ENCODE measurements at places on chromosomes 12 and 14.

GRCh38 chr12:8887285-8887715, 27.0 kb upstream of the PHC1 start:
- DNase-seq = no peak

GRCh38 chr12:52285172-52285745, 6.1 kb downstream of the KRT81 start:
- DNase-seq = no peak

GRCh38 chr14:91925727-91926121, 21.8 kb downstream of the FBLN5 start:
- no peak for DNase-seq

GRCh38 chr14:96881713-96882112, 84.5 kb downstream of the VRK1 start:
- DNase-seq = no peak

DNA sequence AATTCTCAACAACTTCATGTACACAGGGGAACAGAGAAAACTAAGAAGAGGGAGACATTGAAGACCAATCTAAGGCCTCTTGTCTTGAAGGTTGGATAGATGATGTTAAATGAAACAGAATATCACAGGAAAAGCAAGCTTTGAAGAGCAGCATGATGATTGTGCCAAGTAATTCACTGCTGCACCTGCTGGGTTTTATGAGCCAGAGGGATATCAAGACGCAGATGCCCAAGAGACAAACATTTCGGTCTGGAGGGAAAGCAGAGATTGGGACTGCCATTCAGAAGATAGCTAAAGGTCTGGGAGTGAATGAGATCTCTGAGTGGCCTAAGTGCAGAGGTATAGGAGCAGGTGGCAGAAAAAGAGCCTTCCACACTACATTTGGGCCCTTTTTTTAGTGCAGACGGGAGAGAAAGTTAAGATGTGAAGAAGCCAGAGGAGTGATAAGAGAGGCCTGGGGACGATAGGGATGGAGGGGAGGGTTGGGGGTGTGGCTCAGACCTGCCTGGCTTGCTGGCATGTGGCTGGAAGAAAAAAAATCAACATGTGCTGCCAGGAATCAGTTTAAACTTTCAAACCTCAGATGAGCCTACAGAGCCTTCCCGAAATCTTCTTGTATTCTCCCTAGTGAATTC, 200.6 kb downstream of the AEBP2 start:
- DNase-seq = no peak

DNA sequence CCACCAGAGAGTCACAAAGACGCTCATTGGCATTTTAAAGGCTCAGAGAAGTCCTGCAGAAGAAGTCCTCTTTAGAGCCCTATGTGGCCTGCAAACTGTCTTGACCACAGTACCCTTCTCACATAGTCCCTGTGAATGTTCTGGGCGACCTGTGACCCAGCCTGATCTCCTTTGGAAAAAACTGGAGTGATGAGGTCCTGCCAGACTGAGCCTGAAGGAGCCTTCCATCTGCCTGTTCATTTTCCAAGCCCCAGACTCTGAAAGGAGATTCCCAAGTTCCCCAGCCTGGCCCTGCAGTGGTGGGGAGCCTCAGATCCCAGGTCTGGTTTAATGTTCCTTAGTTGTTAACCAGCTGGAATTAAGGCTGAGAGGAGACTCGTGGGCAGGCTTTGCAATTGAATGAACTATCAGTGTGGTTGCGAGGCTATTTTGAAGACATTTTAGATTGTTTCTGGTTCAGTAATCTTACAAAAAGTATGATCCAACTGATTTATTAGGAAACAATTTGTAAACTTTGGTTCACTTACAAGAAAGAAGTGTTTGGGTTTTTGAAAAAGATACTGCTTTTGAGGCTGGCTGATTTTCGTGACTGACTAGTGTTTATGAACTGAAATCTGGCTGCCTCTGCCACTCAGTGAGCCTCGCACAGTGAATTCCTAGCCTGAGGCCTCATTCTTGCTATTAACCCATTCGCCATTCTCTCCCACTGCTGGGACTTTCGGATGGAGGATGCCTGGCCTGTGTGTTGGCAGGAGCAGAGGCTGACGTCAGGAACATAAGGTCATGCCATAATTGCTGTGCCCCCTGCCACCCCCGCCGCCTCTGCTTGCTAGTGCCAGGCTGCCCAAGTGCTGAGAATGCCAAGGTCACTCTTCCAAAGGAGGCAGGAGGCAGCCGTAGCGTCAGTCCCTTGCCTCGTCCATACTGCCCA, 249.0 kb downstream of the CACNA1C start:
- DNase-seq = no peak

DNA sequence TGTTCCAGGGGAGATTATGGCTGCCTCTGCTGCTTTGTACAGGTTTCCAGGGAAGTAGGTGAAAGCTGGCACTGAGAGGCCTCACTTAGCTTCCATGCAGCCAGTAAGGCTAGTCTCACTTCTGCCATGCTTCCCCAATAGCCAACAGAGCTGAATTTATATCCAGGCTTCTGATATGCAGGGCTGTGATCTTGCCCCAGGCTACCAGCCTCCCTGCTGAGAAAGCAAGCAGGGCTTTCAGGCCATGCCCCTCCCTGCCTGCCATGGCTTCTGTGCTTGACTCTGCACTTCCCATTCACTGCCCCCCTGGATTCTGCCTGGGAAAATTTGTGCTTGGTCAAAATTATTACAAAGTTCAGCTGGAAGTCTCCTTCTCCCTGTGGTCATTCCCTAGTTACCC, 302.1 kb upstream of the FBXO33 start:
- no peak for DNase-seq

DNA sequence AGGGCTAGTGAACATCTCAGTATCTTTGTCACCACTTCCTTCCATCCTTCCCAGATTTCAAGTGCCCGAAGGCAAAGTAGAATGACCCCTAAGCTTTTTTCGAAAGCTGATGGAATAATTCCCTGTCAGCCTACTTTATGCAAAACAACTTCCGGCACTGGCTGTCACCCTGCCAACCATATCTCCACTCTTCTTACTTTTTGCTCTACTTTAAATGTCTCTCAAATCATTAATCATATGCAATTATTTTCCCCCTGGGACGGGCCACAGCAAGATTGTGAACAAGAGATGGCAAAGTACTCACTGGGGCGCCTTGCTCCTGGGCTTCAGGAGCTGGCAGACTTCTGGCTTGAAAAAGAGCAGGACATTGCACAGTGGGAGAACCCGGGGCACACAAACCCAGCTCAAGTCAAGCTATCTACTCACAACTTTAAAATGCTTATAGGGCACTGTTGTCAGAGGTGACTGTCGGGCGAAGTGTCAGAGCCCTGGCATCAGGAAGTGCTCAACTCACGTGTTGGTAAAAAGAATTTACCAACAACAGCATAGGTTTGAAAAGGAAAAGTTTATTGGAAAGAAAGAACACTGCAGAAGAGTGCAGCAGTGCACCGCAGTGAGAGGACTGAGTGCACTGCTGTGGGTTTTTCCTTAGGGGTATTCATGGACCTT, 373.5 kb downstream of the PAWR start:
- DNase-seq = no peak

GRCh38 chr12:84551373-84551772, 361.2 kb downstream of the SLC6A15 start:
- no peak for DNase-seq

DNA sequence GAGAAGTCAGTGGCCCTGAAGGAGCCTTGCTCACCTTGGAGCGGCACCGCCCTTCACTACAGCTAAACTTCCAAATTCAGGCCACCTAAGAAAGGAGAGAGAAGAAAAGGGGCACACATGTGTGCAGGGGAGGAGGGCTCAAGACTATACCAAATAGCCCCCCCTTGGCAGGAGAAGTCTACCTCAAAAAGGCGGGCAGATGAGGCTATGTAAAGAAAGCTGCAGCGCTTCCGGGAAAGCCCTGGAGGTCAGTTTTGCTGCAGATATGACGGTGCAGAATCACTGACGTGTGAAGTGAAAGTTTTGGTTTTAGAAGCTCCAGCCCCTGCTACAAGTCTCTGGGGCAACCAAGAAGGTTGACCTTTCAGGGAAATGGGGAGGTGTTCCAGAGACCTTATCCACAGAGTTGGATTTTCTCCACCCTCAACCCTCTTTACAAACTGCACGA, 48.2 kb upstream of the PNMA1 start:
- DNase-seq = no peak

All from cortex of kidney (tissue), 1 donor.